ENCODE measurements at places on chromosomes 7 and 10. TPM values are rescaled to one million over a fixed set of nuclear protein-coding genes. Genes with fewer than 3 reads are reported as not detected.

The CAV2 gene
- polyA plus RNA-seq = 7.3 TPM

The PCLO gene
- 2.2 TPM for polyA plus RNA-seq

The ARHGAP19 gene
- polyA plus RNA-seq = 2.5 TPM

The TMEM213 gene
- 0.07 TPM for polyA plus RNA-seq

The FAM25G gene
- polyA plus RNA-seq = 272 TPM

The ADAM22 gene
- 0.94 TPM for polyA plus RNA-seq

The TRPV5 gene
- polyA plus RNA-seq = not detected

The HMX3 gene
- polyA plus RNA-seq = not detected

Data from small intestine (tissue), 16 donors.